Cardiac septum (tissue), 1 donor: ENCODE measurements at places on chromosomes 6 and 20.

- no peak for DNase-seq
These were observed 159.8 kb upstream of the GGTLC1 start for GRCh38 chr20:24148372-24148771.

- no peak for DNase-seq
These were observed 58.4 kb upstream of the NFATC2 start for GRCh38 chr20:51600950-51601349.

DNA sequence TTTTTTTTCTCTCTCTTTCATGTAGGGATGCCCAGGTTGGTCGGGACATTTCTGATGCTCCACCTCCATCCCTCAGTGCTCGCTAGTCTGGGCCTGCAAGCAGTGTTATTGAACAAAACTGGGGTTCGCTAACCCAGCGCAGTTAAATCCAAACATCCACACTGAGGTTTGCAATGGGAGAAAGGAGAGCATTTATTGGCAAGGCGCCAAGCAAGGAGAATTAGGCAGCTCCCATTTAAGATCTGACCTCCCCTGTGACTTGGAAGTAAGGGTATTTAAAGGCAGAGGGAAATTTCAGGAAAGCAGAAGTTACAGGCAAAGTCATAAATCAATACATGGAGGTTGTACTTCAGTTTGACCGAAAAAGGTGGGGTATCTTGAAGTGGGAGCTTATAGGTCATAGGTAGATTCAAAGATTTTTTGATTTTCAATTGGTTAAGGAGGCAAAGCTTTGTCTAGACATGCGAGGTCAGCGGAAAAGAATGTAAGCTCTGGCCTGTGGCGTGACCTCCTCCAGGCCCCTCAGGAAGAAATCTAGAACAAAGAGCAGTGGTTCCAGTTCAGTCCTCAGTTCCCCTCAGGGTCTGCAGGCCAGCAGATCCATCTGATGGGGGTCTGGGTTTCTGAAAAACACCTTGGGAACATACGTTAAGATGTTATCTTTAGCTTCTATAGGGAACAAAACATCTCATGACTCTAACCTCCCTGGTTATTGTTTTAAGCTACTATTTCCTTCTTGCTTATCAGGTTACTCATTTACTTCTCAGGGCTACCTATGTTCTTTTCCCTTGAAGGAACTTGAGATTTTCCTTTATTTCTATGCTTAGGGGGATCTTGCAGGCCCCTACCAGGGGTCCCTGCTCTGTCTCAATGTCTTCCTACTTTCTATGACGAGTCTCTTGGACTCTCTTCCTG is 66.0 kb upstream of the KIF16B start:
- no peak for DNase-seq

DNA sequence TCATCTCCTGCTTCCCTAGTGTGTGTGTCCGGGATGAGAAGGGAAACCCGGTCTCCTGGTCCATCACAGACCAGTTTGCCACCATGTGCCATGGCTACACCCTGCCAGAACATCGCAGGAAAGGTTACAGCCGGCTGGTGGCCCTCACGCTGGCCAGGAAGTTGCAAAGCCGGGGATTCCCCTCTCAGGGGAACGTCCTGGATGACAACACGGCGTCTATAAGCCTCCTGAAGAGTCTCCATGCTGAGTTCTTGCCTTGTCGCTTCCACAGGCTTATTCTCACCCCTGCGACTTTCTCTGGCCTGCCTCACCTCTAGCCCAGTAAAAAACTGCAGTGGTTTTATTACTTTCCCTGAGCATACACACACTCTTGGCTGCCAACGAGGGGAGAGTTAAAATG is 23.9 kb upstream of the C6orf141 start:
- DNase-seq, result no peak

GRCh38 chr6:148497257-148497656 is 154.6 kb downstream of the SASH1 start:
- DNase-seq, result no peak

- DNase-seq, result no peak
These were observed 65.2 kb downstream of the HFE start for GRCh38 chr6:26152226-26153101.

- DNase-seq, result no peak
These were observed 4.8 kb downstream of the SAMD10 start for GRCh38 chr20:63974402-63975200.

DNA sequence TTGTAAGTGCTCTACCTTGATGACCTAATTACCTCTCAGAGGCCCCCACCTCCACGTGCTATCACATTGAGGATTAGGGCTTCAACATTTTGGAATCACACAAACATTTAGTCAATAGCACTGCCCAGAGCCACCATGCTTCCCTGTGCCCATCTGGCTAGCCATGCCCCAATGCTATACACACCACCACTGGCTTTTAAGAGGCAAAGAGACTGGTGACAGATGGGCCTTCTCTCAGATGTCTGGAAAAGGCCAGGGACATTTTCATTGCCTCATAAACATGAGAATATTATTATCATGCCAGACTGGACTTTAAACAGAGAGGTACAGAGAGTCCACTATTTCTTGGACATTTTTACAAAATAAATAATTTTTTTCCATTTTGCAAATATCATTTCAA is 29.8 kb downstream of the TRMT6 start:
- DNase-seq, result no peak

- DNase-seq, result peak; percentile 17
These were observed 163.5 kb upstream of the MLN start for GRCh38 chr6:33967265-33967767.

GRCh38 chr6:71887744-71888230 is 1.4 kb downstream of the RIMS1 start:
- DNase-seq, result no peak

DNA sequence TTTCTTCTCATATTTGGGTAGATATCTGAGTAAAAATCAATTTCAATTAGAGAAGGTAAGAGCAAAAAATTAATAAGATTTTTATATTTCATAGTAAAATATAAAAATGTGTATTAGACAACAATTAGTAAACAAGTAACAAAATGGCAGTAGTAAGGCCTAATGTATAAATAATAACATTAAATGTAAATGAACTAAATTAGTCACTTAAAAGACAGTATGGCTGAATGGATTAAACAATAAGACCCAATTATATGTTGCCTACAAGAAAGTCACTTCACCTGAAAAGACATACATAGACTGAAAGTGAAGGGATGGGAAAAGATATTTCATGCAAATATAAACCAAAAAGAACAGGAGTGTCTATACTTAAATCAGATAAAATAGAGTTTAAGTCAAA is 147.6 kb downstream of the TRMT11 start:
- no peak for DNase-seq

- no peak for DNase-seq
These were observed 73.6 kb downstream of the FBXO5 start for GRCh38 chr6:152909241-152909640.

DNA sequence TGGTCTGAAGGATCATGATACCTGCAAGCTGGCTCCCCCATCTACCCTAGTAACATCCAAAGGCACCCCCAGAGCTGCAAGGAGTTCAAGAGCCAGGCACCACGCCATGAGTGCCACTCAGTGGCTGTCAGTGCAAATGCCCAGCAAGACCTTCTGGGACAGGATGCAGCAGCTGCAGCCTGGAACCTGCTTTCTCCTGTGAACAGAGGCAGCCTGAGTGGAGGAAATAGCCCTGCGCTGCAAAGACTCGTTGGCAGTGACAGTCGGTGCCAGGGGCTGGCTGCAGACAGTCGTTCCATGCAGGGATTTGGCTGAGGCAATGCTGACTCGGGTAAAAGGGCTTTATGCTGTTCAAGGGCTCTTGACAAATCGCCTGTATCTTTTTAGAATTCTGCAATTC is 15.7 kb upstream of the SSTR4 start:
- DNase-seq, result peak; percentile 39

GRCh38 chr6:116381000-116381399 is 10.3 kb downstream of the DSE start:
- DNase-seq, result no peak

DNA sequence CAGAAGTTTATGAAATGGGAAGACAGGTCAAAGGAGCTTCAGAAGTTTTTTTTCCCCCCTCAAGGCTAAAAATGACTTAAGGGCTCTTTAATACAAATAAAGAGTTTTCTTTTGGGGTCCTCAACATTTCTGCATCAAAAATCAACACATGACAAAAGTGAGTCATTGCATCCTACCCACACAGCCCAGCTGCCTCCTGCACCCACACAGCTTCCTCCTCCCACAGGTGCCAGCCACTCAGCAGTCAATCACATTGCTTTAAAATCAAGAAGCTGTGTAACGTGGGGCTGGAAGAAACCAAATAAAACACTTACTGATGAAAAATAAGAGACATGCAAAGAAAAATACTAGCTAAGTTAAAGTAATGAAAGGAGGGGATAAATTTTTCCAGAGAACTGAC is 68.5 kb downstream of the MAP3K5 start:
- no peak for DNase-seq

DNA sequence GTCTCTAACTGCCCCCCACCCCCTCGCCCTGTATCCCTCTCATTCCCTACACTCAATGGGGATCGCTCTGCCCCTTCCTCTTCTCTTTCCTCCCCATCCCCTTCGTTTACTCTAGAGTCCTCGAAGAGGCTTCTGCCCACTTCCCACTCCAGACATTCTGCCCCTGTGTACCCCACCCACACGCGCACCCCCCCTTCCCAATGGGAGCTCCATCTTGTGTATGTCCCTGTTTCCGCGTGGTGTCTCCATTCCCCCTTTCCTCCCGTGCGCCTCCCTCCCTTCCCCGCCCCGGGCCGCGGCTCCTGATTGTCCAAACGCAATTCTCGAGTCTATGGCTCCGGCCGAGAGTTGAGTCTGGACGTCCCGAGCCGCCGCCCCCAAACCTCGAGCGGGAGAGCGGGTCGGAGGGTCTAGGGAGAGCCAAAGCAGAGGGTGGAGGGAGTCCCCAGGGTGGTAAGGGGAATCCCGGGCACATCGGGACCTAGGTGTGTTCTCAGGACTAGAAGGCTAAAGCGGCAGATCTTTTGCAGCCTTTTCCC is 679 bp upstream of the RING1 start:
- peak; percentile 75 for DNase-seq

GRCh38 chr6:26103141-26103769 is 16.0 kb downstream of the HFE start:
- no peak for DNase-seq

- no peak for DNase-seq
These were observed 465.2 kb upstream of the CITED2 start for GRCh38 chr6:139839506-139840156.

GRCh38 chr6:28985462-28986164 is 19.5 kb downstream of the ZNF311 start:
- DNase-seq, result peak; percentile 78

DNA sequence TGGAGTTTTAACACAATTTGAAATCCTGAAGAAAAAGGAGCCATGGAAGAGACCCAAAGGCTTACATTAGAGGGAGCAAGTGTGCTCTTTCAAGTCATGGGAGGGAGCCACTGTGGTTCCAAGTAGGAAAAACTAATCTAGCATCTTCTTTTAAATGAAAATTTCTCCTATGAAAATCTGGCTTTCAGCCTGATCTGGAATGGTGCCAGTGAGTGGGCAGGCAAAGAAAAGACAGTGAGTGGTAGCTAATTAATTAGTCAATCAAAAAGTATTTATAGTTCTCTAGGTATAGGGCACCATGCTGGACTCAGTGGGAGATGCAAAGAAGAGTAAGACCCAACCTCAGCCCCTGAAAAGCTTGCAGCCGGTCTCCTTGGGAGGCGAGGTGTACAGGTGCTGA is 21.9 kb downstream of the CAP2 start:
- no peak for DNase-seq

- peak; percentile 84 for DNase-seq
These were observed 917 bp upstream of the TEAD3 start for GRCh38 chr6:35497571-35498421.

DNA sequence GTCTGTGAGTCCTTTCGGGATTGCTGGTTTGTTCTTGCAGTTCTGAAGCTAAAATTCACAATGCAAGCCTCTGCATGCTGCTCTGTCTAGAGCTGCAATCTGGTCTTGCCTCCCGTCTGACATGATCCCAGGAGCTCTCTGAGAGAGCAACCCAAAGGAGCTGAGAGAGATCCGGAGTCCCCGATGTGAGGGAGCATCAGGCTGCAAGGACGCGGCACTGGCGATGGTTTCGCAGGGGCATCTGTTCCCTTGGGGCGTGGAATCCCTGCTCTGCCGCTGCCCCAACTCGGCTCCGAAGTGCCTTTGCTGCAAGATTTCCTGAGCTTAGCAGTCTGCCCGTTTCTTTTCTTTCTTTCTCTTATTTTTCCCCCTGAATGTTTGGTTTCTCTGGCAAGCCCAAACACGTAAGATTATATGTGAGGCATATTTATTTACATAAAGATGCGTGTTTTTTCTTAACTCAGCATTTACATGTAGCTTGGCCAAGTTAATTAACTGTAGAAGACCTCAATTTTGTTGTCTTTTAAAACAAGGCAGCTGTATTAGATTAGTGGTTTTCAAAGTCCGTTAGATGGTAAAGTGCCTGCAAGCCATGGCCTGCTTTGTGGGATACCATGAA is 873.0 kb downstream of the KIF16B start:
- DNase-seq, result no peak

DNA sequence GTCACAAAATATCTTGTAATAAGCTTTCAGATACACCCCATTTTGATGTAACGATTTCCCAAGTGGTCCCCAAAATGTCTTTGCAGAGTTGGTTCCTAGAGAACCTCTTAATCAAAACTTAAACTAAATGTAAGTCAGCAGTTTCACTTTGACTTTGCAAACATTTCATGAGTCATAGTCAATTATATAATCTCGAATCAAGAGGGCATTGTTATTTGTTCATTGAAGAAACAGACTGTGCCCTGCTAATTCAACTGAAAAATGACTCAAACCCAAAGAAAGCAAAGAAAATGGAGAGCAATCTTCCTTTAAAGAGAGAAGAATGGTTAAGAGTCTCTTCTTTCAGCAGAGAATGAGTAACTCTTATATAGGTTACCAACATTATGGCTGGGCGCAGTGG is 58.3 kb downstream of the IPCEF1 start:
- DNase-seq, result no peak

DNA sequence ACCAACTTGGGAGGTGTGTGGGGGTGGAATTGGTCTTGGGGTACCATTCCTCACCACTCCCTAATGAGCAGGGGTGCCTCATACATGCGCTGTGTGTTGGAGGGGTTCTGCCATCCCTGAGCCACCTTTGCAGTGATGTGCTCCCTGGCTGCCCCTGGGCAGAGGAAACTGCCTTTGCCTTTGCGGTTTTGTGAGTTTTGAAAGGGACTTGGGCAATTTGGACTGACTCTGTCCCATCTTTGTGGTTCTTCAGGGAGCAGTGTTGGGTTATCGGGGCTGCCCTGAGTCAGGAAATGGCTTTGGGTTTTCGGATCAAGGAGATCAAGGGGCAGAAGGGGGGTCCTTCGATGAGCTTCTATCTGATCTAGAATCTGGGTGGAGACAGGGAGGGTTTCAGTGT is 3.9 kb upstream of the PHACTR3 start:
- no peak for DNase-seq

- DNase-seq, result no peak
These were observed 120.8 kb downstream of the CEBPB start for GRCh38 chr20:50311308-50312001.

DNA sequence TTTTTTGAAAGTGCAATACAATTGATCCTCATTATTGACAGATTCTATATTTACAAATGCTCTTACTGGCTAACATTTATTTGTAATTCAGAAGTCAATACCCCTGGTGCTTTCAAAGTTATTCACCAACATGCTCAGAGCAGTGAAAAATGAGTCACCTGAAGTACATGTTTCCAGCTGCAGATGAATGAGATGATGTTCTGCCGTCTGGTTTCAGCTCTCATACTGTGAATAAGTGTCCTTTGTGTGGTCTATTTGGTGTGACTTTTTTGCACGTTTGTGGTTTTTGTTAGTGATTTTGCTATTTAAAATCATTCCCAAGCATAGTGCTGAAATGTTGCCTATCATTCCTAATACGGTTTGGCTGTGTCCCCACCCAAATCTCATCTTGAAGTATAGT is 22.3 kb upstream of the EYA4 start:
- DNase-seq, result no peak
